Stimulated activated CD4-positive, alpha-beta T cell treated with anti-CD3 and anti-CD28 coated beads, Interleukin-4, amount 100 ng/mL, for 4 hours (primary cell): ENCODE measurements at places on chromosomes 6 and 20.

DNA sequence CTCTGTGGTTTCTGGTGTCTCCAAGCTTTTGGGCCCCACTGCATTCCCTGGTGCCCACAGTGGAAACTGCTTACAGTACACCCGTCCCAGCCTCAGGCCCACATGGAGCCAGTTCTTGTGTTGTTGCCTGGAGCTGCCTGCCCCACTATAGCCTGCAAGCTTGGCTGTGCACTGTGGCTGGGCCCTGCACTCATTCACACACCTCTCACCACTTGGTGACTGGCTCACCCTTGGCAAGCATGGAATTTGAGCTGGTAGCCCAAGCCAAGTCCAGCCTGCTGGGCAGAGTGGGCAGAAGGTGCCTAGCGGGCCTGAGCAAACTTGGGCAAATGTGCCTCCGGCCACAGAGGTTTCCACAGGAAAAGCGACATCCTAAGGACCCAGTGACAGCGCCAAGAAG is 472.3 kb downstream of the MMUT start:
- DNase-seq: no peak

- no peak for DNase-seq
These were observed 3.1 kb downstream of the STK38 start for GRCh38 chr6:36544228-36544627.

DNA sequence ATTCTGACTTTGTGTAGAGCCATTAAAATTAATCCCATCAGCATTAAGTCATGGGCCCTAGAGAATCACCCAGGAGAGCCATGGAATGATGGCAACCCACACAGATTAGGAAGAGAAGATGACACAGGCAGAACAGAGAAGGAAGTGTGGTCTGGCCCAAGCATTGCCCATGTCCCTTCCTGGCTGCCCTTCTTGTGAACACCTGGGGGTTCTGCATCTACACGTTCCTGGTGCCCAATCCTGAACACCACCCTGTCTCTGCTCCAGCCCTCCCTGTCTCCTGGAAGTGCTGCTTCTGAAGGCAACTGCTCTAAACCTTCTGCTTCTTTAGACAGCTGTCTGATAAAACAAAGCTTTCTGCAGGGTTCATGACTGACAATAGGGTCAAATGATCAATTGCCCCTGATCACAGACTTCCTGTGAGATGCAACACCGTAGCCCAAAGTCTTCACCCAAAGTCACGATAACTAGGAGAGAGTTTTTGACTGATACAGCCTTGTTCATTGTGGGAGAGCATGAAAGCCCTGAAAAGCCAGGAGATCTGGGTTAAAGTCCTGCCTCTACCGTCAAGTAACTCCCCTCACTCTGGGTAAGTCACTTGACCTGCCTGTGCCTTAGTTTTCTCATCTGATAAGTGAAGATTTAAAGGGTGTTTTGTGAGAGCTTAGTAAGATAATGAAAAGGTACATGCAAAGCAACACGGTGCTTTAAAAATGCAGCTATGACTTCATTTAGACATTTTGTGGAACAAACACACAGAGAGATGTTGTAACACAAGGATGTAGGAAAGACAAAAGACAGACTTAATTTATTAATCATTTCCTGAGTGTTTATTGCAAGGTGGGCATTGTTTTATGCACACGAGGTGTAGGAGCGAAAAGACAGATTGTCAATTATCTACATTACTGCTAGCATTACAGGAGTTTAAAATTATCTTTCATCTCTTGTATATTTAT is 291.2 kb upstream of the STXBP5 start:
- DNase-seq: no peak

DNA sequence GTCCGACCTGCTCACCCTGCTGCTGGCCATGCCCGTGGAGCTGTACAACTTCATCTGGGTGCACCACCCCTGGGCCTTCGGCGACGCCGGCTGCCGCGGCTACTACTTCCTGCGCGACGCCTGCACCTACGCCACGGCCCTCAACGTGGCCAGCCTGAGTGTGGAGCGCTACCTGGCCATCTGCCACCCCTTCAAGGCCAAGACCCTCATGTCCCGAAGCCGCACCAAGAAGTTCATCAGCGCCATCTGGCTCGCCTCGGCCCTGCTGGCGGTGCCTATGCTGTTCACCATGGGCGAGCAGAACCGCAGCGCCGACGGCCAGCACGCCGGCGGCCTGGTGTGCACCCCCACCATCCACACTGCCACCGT is 885 bp downstream of the NTSR1 start:
- no peak for DNase-seq
